ENCODE measurements at places on chromosomes 2 and 18.
A peak's percentile ranks its signal among the peaks of the same experiment; 100 is the strongest.

GRCh38 chr2:72024451-72025175 is 123.0 kb downstream of the CYP26B1 start:
- DNase-seq: no peak

DNA sequence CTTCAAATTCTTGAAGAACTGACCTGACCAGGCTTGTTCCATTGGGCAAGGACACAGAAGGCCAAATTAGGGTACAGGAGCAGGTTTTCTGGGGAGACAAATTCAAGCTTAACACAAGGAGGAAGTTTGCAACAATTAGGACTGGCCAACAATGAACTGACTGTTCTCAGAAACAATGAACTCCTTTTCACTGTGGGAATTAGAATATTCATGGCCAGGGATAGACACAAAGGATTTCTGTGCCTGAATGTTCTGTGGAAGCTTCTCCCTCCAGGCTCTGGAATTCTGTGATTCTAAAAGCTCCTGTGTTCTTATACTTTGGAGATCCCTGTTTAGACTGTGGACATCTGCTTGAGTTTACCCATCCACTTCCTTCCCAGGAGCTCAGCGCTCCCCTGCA is 15.2 kb downstream of the SMYD1 start:
- DNase-seq: no peak

DNA sequence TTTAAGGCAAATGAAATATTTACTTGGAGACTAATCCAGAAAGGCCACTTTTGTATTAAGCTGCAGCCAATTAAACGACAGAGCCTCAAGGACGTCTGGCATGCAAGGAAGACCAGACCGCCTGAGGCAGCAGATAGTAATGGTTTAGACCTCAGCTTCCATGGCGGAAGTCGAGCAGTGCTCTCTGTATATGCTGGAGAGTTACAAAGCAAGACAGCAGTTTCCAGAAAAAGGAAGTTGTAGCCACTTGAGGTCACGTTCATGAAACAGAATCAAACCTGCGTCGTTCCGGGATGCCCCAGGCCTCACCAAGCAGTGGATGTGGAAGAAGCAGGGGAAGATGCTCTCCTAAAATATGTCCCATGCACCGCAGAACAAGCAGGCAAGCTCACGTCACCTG is 142.0 kb downstream of the PTGR3 start:
- peak; percentile 51 for DNase-seq

- no peak for DNase-seq
Measured at GRCh38 chr2:51505533-51505932, 473.6 kb upstream of the NRXN1 start.

DNA sequence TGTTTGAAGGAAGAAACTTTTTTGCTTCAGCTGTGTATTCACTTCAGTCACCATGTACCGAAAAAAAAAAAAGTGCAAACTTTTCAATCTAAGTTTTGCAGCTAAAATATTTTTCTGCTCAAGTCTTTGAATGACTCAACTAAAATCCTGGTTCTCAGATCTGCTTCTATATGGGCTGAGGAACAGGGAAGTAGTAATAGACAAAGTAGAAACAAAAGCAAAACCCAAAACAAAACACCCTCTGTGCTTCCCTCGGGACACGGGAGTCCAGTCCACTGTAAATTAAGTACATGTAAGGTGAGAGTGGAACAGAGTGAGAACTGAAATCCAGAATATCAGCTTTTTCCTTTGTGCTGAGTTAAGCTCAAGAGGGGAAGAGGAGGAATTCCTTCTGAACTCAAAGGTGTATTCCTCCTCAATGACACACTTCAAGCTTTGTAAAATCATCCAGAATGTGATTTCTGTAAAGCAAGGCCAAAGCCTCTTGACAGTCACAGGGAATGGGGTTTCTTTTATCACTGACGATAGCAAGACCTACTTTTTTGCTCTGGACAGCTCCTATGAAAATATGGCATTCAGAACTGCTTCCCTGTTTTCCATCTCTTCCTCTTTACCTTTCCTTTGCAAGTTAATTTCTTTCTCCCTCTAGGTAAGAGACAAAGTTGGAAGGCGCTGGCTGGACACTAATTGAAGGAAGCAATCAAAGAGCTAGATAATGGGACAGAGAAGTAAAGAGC is 433.5 kb upstream of the MMADHC start:
- no peak for DNase-seq

- DNase-seq: no peak
Measured at GRCh38 chr18:55247032-55247431, 287.8 kb upstream of the CCDC68 start.

- no peak for DNase-seq
Measured at GRCh38 chr2:77370511-77370910, 151.7 kb downstream of the LRRTM4 start.

DNA sequence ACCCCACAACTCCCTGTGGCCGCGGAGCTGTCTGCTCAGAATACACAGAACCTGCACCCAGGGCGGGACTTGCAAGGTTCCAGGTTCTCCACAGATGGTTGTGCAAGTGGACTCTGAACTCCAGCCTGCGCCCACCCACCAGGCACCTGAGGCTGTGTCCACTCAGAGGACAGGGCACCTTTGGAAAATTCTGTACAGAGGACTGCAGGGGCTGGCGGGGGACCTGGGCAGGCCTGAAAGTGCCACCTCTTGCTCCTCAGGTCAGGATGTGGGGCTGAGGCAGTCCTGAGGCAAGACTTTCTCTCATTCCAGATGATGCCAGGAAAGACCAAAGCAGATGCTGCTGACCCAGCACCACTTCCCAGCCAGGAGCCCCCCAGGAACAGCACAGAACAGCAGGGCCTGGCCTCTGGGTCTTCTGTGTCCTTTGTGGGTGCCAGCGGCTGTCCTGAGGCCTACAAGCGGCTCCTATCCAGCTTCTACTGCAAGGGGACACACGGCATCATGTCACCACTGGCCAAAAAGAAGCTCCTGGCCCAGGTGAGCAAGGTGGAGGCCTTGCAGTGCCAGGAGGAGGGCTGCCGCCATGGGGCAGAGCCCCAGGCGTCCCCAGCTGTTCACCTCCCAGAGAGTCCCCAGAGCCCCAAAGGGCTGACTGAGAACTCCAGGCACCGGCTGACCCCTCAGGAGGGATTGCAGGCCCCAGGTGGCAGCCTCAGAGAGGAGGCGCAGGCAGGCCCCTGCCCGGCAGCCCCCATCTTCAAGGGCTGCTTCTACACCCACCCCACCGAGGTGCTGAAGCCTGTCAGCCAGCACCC is 14.4 kb downstream of the ARID5A start:
- no peak for DNase-seq

DNA sequence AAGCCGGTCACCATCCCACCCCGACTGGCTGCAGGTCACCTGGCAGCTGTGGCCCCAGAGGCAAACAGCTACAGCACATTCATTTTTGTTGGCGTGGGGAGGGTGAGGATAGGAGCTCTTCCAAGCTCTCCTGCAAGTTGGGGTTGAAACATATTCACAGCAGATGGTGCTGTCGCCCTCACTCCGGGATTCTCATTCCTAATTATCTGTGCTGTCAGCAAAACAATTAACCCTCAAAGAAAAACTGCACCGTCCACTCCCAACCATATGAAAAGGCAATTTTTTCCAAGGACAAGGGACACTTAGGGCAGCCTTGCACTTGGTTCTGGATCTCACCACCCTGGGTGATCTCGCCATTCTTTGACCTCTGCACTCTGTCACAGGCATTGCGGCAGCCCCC is 68.6 kb downstream of the ZBTB7C start:
- no peak for DNase-seq

- peak; percentile 84 for DNase-seq
Measured at GRCh38 chr2:222919841-222920526, 59.1 kb downstream of the ACSL3 start.

DNA sequence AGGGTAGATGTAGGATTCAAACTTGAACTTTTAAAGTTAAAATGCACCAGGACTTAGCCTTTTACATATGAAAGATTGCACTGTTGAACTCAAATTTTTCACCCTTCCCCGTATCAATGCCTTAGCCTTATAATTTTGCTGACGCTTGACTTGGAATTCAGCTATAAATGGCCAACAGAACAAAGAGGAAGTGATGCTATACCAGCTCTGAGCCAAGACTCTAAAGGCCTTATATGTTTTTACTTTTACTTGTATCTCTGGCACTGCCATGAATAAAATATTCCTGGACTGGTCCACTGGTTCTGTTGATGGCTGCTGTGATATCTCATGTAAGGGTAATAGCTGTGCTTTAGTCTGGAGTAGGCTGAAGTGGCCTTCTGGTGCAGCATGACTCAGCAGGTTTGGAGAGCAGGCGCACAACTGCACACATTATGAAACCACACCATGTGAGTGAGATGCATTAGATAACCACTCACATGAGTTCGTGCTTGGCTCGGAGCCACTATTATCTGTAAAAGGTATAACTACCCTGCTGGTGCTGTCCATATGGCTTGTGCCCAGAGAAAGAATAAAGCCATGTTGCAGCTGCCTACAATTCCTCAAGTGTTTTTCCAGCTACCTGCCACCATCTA is 8.4 kb upstream of the IER3IP1 start:
- DNase-seq: peak; percentile 73

DNA sequence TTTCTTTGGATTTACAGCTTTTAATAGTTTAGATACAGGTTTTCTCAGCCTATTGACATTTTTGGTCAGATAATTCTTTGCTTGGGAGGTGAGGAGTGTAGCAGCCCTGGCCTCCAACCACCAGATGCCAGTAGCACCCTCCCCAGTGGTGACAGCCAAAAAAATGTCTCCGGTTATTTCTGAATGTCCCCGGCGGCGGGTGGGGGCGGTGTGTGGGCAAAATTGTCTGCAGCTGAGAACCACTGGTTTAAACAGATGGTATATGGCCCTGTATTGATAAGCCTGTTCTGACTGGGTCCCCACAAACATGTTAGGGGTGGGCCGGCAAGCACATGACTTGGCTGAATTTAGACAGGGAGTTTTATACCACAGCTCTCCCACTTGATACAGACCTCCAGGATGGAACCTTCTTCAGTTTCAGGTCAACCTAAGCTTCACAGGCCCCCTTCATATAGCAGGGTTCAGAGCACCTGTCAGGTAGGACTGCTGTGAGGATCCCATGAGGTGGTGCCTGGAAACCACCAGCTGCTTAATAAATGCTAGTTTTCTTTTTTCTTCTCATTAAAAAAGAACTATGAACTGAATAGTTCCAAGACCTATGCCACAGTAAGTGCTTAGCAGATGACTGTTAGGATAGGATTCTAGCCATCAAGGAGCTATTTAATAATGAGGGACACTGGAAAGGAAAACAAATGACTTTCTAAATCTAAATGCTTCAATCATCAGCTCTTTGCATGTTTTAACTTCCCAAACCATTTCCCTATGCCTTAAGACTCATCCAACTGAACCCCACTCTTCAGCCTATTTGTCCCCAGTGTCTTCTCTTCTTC is 18.1 kb downstream of the LPIN2 start:
- peak; percentile 43 for DNase-seq

- DNase-seq: peak; percentile 8
Measured at GRCh38 chr2:51812138-51812866, 780.4 kb upstream of the NRXN1 start.

DNA sequence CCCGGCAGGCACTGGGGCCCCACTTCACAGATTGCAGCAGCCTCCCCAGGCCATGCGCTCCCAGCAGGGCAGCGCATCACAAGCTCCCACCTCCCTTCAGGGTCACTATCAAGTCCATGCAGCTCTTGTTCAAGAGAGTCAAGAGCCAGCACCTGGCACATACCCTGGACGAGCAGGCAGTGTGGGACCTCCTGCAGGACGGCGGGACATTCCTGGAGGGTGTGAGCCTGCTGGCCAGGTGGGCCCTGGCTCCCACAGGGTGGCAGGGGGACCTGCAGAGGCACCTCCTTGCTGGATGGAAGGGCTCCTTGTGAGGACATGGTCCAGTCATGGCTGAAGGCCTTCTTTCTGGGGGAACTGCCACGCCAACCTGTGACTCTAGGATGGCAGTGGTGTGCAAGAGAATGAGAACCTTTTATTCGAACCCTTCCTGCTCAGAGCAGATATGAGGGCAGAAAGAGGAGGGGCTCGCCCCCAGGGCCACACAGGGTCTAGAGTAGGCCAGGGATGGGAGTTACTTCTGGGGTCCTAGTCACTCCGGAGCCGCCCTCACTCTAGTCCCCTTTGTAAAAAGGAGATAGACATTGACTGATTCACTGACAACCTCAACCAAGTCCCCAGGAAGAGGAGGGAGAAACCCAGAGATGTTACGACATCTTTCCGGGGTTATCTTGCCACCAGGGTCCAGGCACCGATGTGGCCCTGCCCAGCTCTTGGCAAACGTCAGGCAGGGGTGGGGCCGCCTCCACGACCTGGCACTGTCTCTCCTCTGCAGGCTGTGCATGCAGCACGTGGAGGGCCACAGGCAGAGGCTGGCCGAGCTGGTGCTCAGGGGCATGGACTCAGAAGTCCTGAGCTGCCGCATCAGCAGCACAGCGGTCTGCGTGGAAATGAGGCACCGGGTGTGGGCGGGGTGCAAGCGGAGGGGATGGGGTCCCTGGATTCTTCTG is 31.3 kb downstream of the HJURP start:
- DNase-seq: no peak

GRCh38 chr2:9228088-9228751 is 21.6 kb downstream of the ASAP2 start:
- no peak for DNase-seq

GRCh38 chr2:10909996-10910341 is 1.8 kb upstream of the KCNF1 start:
- DNase-seq: no peak

- DNase-seq: no peak
Measured at GRCh38 chr2:33292981-33293595, 183.4 kb upstream of the RASGRP3 start.

DNA sequence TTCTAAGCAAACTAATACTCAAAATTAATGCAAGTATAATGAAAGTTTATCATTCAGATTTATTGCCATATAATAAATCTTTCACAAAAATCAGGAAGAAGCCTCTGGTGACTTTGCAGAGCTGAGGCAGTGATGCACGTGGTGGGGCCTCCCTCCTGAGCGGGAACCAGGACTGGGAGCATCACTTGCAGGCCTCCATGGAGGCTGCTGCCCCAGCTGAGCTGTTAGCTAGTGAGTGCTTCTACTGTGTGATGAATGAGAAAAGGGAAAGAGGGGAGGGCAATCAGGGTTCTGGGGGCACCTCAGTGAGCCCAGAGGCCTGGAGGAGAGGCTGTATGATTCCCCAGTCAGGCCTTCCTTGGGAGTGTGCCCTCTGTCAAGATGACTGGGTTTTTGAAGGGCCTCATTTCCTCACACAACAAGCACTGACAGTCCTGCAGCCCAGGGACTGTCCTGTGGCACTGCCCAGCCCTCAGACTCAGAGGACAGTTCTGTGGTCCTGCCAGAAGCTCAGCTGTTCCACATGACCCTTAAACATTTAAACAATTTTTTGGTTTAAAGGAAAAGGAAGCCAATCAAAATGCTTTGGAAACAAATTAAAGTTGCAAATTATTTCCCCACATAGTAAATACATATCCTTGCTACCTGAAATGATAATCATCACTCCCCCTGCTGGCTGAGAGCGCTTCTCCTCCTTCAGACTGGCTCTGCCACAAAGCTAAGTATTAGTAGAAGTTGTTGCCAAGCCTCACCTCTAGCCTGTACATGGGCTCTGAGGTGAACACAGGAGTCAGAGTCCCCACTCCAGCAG is 90.9 kb upstream of the SMAD7 start:
- peak; percentile 59 for DNase-seq

DNA sequence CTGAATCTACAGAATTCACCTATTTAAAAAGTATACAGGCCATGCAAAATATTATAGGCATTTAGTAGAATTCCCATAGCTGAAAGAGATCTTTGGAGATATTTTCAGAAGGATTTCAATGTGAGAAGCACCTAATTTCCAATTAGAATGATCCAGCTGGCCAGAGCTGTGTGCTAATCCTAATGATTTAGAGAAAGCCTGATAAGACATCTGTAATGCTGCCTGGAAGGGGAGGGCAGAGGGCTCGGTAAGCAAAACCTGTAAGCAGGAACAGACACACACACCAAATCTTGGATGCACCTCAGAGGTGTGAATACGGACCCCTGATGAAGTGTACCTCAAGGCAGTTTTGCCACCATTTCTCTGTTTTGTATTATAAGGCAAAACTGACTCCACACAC is 14.0 kb downstream of the SERTAD2 start:
- no peak for DNase-seq

Data from suppressor macrophage treated with lipopolysaccharide for 4 hours (primary cell).